ENCODE measurements at places on chromosomes 3 and 15. TPM values are rescaled to one million over a fixed set of nuclear protein-coding genes. Genes with fewer than 3 reads are reported as not detected.

SLCO2A1 gene
- total RNA-seq: 100 TPM

SH2D7 gene
- not detected for total RNA-seq

SAMMSON gene
- total RNA-seq: not detected

- H3K27me3 ChIP-seq: no peaks in the 10 kb centered on the region
- no peaks in the 10 kb centered on the region for H3K4me1 ChIP-seq
- peak overlapping the region; percentile 85 for H3K27ac ChIP-seq
These were observed 1.2 kb downstream of the MB21D2 start for GRCh38 chr3:192916371-192917027.

DNA sequence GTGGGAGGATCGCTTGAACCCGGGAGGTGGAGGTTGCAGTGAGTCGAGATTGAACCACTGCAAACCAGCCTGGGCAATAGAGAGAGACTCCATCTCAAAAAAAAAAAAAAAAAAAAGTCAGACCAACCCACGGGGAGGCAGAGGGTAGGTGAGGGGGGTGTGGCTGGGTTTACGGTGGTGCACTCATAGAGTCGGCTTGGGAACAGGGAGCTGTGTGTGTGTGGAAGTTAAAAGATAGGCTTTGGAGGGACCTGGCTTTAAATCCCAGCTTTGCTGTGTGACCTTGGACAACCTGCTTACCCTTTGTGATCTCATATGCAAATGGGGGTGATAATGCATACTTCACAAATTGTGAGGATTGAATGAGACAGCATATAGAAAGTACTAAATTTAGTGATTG lies 10.0 kb upstream of the ISLR2 start:
- H3K4me1 ChIP-seq: no peaks in the 10 kb centered on the region
- DNase-seq: no peak
- H3K36me3 ChIP-seq: no peaks in the 10 kb centered on the region

- H3K4me1 ChIP-seq: peaks cover 38% of the 10 kb centered on the region
- DNase-seq: peak; percentile 39
- H3K27ac ChIP-seq: no peak overlapping the region
- H3K4me3 ChIP-seq: no peak overlapping the region
- no peaks in the 10 kb centered on the region for H3K36me3 ChIP-seq
These were observed 240.4 kb upstream of the BHLHE40 start for GRCh38 chr3:4738737-4739274.

GRCh38 chr3:13333236-13333897 lies 86.8 kb downstream of the NUP210 start:
- no peak overlapping the region for H3K4me3 ChIP-seq
- H3K27ac ChIP-seq: no peak overlapping the region
- no peak for DNase-seq
- H3K36me3 ChIP-seq: peaks cover 18% of the 10 kb centered on the region
- no peaks in the 10 kb centered on the region for H3K27me3 ChIP-seq

- H3K4me1 ChIP-seq: peaks cover 5% of the 10 kb centered on the region
- H3K27ac ChIP-seq: no peak overlapping the region
- peak; percentile 11 for DNase-seq
- no peaks in the 10 kb centered on the region for H3K27me3 ChIP-seq
- no peaks in the 10 kb centered on the region for H3K36me3 ChIP-seq
- no peak overlapping the region for H3K4me3 ChIP-seq
These were observed 322.3 kb upstream of the TBL1XR1 start for GRCh38 chr3:177519588-177519987.

Data from upper lobe of left lung (tissue), 6 donors.